ENCODE measurements at places on chromosomes 4 and X.
A peak's percentile ranks its signal among the peaks of the same experiment; 100 is the strongest.

GRCh38 chr4:17276776-17277175, 235.1 kb downstream of the QDPR start:
- peak; percentile 8 for DNase-seq

DNA sequence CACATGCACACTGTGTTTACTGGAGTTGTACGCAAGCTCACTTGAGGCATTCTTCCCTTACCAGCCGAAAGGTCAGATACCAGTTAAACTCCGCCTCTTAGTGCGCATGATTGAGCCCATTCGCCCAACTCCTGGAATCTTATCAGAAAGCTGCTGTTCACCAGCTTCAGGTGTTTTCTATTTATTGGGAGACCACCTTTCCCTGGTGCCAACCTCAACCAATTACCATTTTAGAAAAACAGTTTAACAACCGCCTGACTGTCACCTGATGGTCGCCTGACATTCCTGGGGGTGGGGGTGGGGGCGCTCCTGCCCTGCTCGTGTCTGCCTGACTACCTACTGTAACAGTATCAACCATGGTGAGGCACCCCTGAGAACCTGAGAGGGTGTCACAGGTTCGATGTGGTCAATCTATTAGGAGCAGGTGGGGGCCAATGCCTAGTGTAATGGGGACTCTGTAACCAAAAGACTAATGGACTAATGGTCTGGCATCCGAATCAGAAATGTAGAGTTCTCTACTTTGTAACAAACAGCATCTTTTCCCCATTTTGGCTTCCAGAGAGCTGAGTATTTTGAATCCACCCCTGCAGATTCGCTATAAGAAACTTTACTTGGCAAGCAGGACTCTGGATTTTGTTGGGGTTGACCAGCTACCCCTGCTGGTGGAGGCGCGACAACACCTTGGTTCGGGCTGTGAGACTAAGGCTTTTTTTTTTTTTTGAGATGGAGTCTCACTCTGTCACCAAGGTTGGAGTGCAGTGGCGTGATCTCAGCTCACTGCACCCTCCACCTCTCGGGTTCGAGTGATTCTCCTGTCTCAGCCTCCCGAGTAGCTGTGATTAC, 58.2 kb upstream of the ZNF157 start:
- peak; percentile 16 for DNase-seq

GRCh38 chr4:8589823-8590545, 2.6 kb upstream of the CPZ start:
- DNase-seq: peak; percentile 63

DNA sequence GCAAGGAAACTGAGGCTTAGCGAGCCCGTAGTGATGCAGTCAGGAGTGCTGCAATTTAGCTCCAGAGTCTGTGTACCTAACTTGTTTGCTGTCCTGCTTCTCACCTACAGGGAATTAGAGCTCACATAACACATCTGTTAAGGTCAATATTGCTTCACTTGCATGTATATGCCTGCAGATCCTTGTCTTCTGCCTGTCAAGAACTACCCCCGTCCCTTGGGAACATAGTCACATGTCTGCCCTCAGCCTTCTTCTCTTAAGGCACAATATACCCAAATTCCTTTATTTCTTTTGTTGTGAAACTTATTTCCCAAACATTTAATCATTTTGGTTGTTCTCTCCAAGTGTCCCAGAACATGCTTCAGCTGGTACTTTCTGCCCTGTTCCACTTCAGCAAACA, 103.3 kb upstream of the LEF1 start:
- DNase-seq: no peak

DNA sequence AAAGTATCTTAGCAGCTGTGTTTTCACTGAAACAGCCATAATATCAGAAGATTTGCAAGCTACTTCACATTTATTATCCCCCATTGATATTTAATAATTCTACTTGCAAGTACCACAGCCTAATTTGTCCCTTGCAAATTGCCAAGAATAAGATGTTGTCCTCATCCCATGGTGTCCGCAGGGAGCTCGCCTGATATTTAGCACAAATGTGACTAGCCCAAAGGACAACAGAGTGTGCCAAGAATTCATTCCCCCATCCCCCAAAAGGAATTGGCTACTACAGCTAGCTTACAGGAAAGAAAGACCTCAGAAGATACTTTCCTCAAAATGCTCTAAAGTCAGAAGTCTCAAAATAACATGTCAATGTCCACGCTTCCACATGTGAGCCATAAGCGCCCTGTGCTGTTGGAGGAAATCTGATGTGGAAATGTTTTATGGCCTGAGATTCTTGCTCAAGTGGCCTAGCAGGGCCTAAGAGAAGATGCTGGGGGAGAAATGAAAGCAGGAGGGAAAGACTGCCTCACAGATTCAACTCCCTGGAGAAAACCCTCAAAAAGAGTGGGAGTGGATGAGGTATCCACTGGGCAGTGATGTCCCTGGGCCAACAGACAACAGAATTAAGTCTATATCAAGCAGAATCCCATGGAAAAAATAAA, 111.4 kb downstream of the SH3KBP1 start:
- DNase-seq: no peak

DNA sequence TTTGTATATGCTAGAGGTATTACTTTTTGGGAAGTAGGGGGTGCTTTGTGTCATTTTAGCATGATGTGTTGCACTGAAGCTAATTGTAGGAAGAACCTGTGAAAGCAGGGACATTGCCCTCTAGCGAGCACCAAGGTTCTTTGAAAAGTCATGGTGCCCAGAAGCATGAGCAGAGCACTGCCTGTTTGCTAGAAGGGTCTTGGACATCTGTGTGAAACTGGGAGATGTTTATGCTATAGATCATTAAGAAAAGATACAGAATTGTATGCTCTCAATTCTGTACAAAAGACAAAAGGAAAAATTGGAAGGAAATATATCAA, 14.7 kb downstream of the GRPR start:
- DNase-seq: no peak

- DNase-seq: no peak
These were observed 56.1 kb downstream of the ATXN3L start for GRCh38 chrX:13263560-13264251.

DNA sequence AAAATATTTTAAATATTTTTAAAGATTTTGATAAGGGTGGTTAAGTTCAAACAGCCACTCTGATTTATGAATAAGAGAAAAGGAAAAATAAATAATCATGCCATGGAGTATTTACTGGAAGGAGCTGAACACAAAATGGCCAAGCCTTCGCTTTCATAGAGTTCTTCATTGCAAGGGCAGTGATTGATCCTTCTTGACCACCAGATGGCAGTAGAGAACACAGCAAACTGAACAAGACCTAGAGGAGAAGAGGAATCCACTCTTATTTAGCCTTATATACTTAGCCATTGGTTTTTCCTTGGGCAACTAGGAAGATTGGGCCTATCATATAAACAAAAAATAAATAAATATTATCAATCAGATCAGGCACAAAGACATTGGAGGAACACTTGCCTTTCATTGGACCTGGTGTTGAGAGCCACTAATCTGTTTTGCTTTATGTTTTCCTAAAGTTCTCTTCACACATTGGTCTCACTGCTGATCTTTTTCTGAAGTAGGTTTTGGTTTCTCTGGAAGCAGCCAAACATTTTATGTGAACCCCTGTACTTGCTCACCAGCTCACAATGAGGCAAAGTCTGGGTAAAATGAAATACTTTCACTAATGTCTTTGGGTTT, 58.1 kb upstream of the PARM1 start:
- peak; percentile 72 for DNase-seq

- DNase-seq: no peak
These were observed 5.5 kb downstream of the GSTCD start for GRCh38 chr4:105714071-105714521.

DNA sequence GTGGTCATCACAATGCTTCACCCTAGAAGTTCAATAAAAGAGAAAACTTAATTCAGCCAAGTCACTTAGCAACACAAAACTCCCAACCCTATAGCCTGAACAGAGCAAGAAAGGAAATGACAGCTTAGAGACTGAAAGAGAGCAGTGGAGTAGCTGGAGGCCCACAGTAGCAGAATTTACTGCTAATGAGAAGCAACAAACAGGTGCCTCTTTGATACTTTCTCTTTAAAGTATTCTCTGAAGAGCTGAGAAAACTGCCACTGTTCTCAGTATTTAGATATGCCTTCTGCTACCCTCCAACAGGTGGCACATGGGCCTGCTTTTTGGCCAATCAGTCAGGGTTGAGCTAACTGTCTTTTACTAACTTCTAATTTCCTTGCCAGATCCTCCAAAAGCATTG, 240.0 kb downstream of the GPC3 start:
- DNase-seq: no peak

- no peak for DNase-seq
These were observed 203.0 kb downstream of the CENPC start for GRCh38 chr4:67342291-67342690.

DNA sequence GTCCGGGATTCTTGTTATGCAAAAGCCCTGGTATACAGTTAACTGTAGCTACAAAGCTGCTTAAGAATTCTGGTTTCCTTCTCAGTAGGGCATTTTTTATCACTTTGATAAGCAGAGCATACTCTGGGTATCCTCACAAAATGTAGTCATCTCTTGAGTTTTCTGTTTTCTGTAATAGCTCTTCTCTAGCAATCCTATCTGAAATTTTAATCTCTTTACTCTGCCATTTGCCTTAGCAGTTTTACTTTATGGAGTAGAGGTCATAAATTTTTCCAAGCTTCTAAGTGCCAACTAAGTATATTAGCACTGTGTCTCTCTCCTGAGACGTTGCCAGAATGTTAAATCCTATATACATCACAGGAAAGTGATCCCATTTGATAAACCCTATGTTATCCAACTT, 28.0 kb upstream of the BANK1 start:
- no peak for DNase-seq

DNA sequence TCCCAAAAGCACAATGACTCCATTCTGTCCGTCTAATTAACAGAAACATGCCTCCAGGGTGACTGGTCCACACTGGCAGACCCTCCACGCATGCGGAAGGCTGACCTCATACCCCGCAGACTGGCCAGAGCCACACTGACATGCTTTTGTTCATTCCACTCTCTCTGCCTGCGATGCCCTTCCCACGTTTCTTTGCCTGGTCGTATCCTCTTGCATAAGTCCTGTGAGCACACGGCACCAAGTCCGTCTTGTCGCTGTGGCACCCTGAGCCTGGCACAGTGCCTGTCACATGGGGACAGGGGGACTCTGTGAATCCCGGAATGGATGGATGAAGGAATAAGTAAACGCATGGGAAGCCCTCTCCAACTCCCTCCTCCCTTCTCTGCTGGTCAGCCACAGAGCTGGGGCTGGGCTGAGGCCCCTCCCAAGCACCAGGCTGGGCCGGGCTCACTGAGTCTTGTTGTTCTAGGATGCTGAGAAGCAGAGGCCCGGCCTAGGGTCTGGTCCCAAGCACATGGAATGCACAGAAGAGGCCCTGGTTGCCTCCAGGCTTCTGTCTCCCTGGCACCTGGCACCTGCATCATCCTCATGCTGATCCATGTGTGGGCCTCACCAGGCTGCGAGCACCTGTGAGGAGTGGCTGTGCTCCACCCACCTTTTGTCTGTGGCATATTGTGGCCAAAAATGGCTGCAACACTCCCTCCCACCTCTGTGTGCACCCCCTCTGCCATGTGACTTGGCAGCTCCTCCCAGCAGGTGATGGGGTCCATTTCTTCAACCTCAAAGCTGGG, 38.9 kb upstream of the C4orf50 start:
- no peak for DNase-seq

DNA sequence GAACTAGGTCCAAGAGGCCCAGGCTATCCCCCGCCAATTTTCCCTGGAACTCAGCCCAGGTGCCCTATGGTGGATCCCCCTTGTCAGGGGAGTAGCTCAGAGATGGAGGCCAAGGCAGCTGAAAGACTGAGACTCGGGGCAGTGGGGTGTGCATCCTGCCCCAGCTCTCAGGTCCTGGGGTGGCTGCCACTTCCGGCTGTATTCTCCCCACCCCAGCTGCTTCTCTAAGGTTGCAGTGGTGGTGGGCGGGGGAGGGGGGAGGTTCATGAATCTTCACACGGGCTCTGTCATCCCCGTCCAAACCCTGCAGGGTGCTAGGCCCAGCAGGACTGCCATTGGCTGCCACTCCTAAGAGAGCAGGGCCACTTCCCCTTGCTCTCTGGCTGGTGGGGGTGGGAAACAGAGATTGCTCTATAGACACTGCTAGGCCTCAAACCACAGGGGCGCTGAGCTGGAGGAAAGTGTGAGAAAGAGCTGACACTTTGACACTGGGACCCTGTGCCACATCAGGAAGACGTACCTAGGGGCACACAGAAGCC, 1.5 kb downstream of the SASH3 start:
- no peak for DNase-seq

- DNase-seq: no peak
These were observed 1656.6 kb upstream of the IGFBP7 start for GRCh38 chr4:58766763-58767162.

DNA sequence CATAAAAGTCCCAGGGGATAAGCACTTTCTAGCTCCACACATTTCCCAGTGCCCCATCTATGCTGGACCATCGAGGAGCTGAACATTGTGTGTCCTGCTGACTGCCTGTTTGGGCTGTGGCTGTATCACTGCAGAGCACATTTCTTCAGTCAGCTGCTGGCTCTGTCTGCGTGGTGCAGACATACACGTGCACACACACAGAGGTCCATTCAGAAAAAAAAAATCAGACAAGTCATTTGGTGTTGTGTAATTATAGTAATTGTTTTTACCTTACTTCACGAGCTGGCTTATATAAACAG, 1.1 kb upstream of the PDLIM3 start:
- no peak for DNase-seq

GRCh38 chr4:79023799-79024770, 84.8 kb upstream of the PAQR3 start:
- no peak for DNase-seq

GRCh38 chr4:73740353-73740778, at the start of gene CXCL8:
Gene CXCL8, plus strand, starts transcription at chr4:73740569. Its CDS starts 90 bp downstream, at chr4:73740659.
- peak; percentile 92 for DNase-seq

DNA sequence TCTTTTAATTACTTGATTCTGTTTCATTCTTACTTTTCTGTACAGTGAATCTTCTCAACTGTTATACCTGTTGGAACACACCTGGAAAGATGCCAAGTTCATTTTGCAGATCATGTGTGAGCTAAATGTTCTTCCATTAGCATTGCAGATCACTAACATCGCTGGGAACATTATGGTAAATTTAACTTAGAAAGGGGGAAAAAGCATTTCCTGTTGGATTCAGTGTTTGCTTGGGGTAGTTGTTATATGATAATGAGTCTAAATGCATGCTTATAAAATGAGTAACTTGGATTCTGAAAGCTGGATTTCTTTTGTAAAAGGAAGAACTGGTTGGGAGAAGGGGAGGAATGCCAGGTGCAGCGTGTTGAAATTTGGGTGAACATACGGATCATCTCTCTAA, 47.6 kb downstream of the POLA1 start:
- DNase-seq: no peak

DNA sequence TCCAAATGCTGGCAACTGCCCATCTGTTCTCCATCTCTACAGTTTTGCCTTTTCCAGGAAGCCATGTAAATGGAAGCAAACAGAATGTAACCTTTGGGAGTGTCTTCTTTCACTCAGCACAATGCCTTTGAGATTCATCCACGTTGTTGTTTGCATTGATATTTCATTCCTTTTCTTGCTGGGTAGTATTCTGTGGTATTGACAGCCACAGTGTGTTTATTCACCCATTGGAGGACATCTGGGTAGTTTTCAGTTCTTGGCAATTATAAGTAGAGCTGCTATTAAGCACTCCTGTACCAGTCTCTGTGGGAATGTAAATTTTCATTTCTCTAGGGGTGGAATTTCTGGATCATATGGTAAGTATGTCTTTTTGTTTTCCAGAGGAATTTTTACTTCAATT, 194.3 kb upstream of the RPS6KA3 start:
- no peak for DNase-seq

Data from astrocyte of the cerebellum (primary cell).